Left kidney (tissue), 8 donors: ENCODE measurements at places on chromosomes 2 and 18. TPM values are rescaled to one million over a fixed set of nuclear protein-coding genes. Genes with fewer than 3 reads are reported as not detected.

BMP10 gene
- polyA plus RNA-seq = not detected

PLEK gene
- polyA plus RNA-seq = 4.7 TPM

COLEC12 gene
- 23.3 TPM for polyA plus RNA-seq

SEMA4F gene
- 6.3 TPM for polyA plus RNA-seq

MATN3 gene
- polyA plus RNA-seq = 3.7 TPM

FEV gene
- not detected for polyA plus RNA-seq

PROM2 gene
- 39.1 TPM for polyA plus RNA-seq

MOGAT1 gene
- 0.27 TPM for polyA plus RNA-seq

RTP5 gene
- not detected for polyA plus RNA-seq

MXD1 gene
- 15.6 TPM for polyA plus RNA-seq

THUMPD2 gene
- 26.4 TPM for polyA plus RNA-seq

SLC23A3 gene
- polyA plus RNA-seq = 22.3 TPM

THAP4 gene
- 50.0 TPM for polyA plus RNA-seq

SERPINB13 gene
- not detected for polyA plus RNA-seq
